ENCODE measurements at places on chromosomes 5 and 9. TPM values are rescaled to one million over a fixed set of nuclear protein-coding genes. Genes with fewer than 3 reads are reported as not detected.

The ARAP3 gene
- 1.3 TPM for polyA plus RNA-seq

The PLPP7 gene
- not detected for polyA plus RNA-seq

The CNTNAP3B gene
- not detected for polyA plus RNA-seq

The KDM3B gene
- 13.2 TPM for polyA plus RNA-seq

The IL13 gene
- not detected for polyA plus RNA-seq

The C9orf40 gene
- polyA plus RNA-seq: 3.6 TPM

The FBP1 gene
- 2.0 TPM for polyA plus RNA-seq

The BTNL3 gene
- polyA plus RNA-seq: not detected

The HMHB1 gene
- polyA plus RNA-seq: not detected

The SCAI gene
- 1.7 TPM for polyA plus RNA-seq

The SLC25A51 gene
- polyA plus RNA-seq: 11.2 TPM

The RACK1 gene
- polyA plus RNA-seq: 2,702 TPM

The SLC34A3 gene
- not detected for polyA plus RNA-seq

The TPM2 gene
- not detected for polyA plus RNA-seq

The KLF4 gene
- not detected for polyA plus RNA-seq

The MARCHF6 gene
- polyA plus RNA-seq: 53.8 TPM

The TBC1D9B gene
- 14.2 TPM for polyA plus RNA-seq

The PCDHGC3 gene
- not detected for polyA plus RNA-seq

The GFI1B gene
- polyA plus RNA-seq: not detected

The SLC46A2 gene
- polyA plus RNA-seq: 0.11 TPM

The PDCD1LG2 gene
- not detected for polyA plus RNA-seq

The AIF1L gene
- polyA plus RNA-seq: not detected

The SAXO1 gene
- not detected for polyA plus RNA-seq

The ANKRD31 gene
- 0.51 TPM for polyA plus RNA-seq

The PCDHB3 gene
- polyA plus RNA-seq: not detected

The SLC36A3 gene
- not detected for polyA plus RNA-seq

The EPB41L4B gene
- not detected for polyA plus RNA-seq

The DUSP1 gene
- 313 TPM for polyA plus RNA-seq

The MEIKIN gene
- not detected for polyA plus RNA-seq

The DAB2 gene
- not detected for polyA plus RNA-seq

The CDKN2A gene
- polyA plus RNA-seq: 13.8 TPM

The HAND1 gene
- not detected for polyA plus RNA-seq

The ROR2 gene
- not detected for polyA plus RNA-seq

The MUSK gene
- polyA plus RNA-seq: not detected

The FOXB2 gene
- not detected for polyA plus RNA-seq

The INSL4 gene
- not detected for polyA plus RNA-seq

The TOMM5 gene
- polyA plus RNA-seq: 146 TPM

The SPATA31A5 gene
- not detected for polyA plus RNA-seq

The FOXD4L3 gene
- polyA plus RNA-seq: not detected

The MRRF gene
- polyA plus RNA-seq: 24.9 TPM

The KIF4B gene
- polyA plus RNA-seq: not detected

The ATP10B gene
- not detected for polyA plus RNA-seq

The SV2C gene
- not detected for polyA plus RNA-seq

The CCL21 gene
- not detected for polyA plus RNA-seq

The IRGM gene
- polyA plus RNA-seq: 0.98 TPM

The ORM2 gene
- polyA plus RNA-seq: not detected

The FGFR4 gene
- polyA plus RNA-seq: not detected

The GABRA1 gene
- polyA plus RNA-seq: not detected

The RMRP gene
- not detected for polyA plus RNA-seq

The TLN1 gene
- 36.2 TPM for polyA plus RNA-seq

The PARP8 gene
- polyA plus RNA-seq: 50.2 TPM

The GRPEL2 gene
- 13.1 TPM for polyA plus RNA-seq

The DOLK gene
- polyA plus RNA-seq: 9.4 TPM

The POU5F2 gene
- 0.14 TPM for polyA plus RNA-seq

The CDH6 gene
- not detected for polyA plus RNA-seq

The FOXD4 gene
- not detected for polyA plus RNA-seq

The PLCXD3 gene
- polyA plus RNA-seq: not detected

The RETREG1 gene
- 52.1 TPM for polyA plus RNA-seq

The SSNA1 gene
- polyA plus RNA-seq: 124 TPM

All from CD4-positive, CD25-positive, alpha-beta regulatory T cell (primary cell).